ENCODE measurements at places on chromosomes 3 and 15. TPM values are rescaled to one million over a fixed set of nuclear protein-coding genes. Genes with fewer than 3 reads are reported as not detected.

- no peak for DNase-seq
Measured at GRCh38 chr3:11699083-11699427, 55.3 kb upstream of the VGLL4 start.

DNA sequence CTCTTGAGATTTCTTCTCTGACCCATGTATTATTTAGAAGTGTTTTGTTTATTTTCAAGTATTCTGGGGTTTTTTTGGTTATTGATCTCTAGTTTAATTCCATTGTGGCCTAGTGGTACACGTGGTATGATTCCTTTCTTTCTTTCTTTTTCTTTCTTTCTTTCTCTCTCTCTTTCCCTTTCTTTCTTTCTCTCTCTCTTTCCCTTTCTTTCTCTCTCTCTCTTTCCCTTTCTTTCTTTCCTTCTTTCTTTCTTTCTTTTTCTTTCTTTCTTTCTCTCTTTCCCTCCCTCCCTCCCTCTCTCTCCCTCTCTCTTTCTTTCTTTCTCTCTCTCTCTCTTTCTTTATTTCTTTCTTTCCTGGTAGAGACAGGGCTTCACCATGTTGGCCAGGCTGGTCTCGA lies 85.7 kb upstream of the UBE2E1 start:
- no peak for DNase-seq

DNA sequence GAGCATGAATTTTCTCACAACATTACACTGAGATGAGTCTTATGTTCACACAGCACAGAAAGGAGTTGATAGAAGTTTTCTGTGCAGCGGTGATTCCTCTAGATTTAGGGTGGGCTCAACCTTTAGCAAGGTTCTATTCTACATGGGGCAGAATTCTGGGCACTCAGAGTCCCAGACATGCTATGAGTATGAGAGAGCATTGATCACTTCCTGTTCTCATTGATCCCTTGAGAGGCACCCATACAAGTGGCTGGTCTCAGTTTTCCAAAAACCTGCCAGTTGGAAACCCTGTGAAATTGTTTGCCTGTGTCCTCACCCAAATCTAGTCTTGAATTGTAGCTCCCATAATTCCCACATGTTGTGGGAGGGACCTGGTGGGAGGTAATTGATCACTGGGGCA lies 112.5 kb upstream of the NR2F2 start:
- no peak for DNase-seq

The CCDC51 gene
- total RNA-seq: 22.0 TPM

All from epithelial cell of proximal tubule (primary cell).